CD4-positive, alpha-beta T cell treated with Interleukin-6 for 4 hours (primary cell): ENCODE measurements at places on chromosomes 12 and 14.

DNA sequence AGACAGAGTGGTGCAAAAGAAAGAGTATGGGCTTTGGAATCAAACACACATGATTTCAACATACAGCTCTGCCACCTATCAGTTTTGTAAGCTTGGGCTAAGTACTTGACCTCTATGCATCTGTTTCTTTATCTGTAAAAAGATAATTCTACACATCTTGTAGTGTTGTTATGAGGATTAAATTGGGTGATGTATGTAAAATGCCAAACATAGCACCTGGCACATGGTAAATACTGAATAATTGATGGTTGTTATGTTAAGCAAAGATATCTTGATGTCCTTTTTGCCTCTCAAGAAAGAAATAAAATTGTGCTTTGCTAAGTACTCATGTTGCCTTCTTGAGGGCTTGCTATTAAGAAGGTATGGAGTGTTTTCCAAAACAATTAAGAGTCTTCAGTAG is 2.3 kb upstream of the CSRP2 start:
- no peak for DNase-seq

GRCh38 chr12:89539426-89540223 is 13.8 kb upstream of the POC1B start:
- DNase-seq: no peak

DNA sequence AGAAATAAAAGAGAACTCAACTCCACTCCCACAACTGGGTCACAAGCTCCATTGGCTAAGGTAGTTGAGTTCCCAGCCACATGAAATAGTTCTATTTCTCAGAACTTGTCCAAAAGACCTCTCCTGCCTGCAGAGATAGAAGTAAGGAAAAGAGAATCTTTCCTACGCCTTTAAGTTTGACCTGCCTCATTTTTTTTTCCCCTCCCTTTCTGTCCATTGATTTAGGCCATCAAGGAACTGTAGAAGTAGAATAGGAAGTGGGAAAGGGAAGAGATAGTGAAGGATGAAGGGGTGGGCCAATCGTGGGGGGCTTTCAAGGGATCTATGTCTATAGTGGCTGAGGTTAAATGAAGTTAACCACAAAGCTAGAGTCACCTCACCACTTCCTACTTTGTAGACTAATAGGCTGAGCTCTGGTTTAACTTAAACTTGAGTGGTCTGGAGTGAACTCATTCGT is 13.9 kb upstream of the NUDT4 start:
- peak; percentile 7 for DNase-seq

- DNase-seq: no peak
Observed at GRCh38 chr12:104011253-104011652, 38.7 kb downstream of the GLT8D2 start.

DNA sequence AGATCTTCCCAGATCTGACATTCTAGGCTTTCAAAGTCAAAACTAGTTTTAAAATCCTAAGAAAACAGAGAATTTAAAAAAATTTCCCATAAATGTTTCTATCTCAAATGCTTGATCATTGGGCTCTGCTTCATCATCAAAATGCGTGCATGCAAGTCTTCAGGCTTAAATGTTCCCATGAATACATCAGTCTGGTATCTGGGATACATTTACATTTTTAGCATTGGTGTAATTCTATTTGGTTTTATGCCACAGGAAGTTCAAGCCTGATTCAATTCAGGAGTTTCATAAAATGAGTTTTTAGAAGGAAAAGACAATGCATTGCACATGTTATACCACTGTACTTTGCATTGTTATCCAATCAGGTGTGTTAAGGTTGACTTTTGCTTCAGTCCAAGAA is 336.4 kb downstream of the PCNX1 start:
- no peak for DNase-seq

GRCh38 chr12:42640391-42640790 is 50.8 kb upstream of the PRICKLE1 start:
- no peak for DNase-seq

GRCh38 chr14:105088812-105089745 is 23.8 kb upstream of the GPR132 start:
- DNase-seq: no peak
